Activated T-helper 1 cell treated with Interleukin-2 at 50 U/mL for 16 hours (primary cell): ENCODE measurements at places on chromosomes 12 and 14.
A peak's percentile ranks its signal among the peaks of the same experiment; 100 is the strongest.

DNA sequence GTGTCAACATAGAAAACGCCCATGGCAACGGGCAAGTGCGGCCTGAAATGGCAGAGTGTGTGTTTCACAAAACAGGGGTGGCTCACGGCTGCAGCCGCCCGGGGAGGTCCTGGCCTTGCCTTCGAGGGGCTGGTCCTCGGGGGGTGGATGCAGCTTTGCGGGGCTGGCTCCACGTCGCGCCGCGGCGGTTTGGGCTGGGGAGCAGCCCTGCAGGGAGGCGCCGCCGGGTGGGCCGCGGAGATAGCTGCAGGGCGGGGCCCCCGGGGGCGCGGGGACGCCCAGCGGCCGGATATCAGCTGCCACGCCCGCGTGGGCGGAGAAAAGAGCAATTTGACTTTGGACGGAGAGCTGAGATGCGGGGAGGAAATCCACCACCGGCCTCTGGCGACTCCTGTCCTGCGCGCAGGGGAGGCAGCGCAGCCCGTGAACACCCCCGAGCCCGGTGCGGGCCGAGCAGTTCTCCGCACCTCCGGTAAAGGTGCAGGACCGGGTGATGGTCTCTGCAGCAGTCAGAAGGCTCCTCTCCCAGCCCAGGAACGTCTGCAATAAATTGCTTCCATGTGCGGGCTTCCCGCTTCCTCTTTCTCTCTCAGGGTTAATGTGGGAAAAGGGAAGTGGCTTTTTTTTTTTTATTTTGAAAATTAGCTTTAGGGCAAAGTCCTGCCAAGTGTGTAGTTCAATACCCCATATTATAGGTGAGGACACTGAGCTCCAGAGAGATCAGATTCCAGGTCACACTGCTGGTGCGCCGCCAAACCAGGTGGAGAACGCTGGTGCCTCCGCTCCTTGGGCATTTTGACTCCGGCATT lies 110.5 kb downstream of the ARF6 start:
- DNase-seq: peak; percentile 63

GRCh38 chr12:115571446-115571845 lies 706.0 kb downstream of the MED13L start:
- no peak for DNase-seq

- no peak for DNase-seq
Measured at GRCh38 chr14:88212691-88213090, 110.4 kb downstream of the KCNK10 start.

DNA sequence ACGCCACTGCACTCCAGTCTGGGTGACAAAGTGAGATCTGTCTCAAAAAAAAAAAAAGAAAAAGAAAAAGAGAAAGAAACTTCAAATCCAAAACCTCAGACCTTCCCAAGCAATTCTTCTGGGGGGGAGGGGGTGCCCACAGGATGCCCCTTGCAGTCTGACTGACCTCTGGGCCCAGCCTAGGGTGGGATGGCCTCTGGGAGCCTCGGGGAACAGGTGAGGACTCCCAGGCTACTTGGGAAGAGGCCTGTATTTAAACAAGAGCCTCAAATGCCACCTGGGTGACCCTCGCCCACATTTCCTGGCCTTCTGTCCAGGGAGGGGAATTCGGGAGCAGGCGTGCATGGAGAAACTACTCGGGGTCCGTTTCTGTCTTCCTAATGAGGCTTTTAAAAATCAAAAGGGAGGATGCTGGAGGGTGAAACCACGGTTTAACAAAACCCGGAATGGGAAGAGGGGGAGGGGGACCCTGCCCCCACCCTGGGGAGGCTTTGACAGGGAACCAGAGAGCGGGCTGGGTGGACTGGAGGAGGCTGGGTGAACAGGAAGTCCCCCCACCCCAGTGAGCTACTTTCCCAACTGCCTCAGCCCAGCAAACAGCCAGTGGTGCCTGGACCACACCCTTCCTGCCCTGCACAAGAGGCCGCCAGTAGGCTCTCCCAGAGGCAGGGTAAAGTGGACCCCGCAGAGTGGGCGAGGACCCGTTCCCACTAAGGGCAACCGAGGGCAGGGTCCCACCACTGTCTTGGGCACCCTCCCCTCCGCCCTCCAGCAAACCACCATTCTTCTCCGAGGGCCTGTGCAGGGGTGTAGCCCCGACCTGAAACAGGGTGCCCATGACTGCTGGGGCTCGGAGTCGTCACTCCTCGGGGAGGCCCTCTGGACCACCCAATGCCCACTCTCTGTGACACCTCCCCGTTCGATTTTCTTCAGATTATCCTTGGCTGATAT lies 1.5 kb upstream of the FBRSL1 start:
- peak; percentile 41 for DNase-seq

DNA sequence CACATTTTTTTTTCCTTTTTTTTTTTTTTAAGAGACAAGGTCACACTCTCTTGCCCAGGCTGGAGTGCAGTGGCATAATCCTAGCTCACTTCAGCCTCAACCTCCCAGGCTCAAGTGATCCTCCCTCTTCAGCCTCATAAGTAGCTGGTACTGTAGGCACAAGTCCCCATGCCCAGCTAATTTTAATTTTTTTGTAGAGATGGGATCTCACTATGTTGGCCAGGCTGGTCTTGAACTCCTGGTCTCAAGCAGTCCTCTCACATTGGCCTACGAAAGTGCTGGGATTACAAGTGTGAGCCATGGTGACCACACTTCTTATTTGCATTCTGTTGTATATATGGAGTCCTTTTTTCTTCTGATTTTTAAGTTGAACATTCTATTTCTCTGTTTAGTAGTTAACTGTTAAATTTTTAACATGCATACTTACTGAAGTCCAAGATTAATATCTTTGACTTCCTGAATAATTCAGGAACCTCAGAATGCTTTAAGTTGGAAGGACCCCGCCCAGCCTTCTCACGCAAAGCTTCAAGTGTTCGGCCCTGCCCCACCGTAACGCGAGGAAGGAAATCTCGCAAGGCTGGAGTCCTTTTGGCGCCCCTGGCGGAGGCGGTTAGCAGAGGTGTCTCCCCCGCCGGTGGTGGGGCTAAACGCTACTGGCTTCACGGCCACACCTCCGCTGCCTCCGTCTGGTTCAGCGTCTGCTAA lies 21.6 kb downstream of the SPATS2 start:
- peak; percentile 52 for DNase-seq

- DNase-seq: no peak
Measured at GRCh38 chr14:74464785-74465184, 28.3 kb downstream of the NPC2 start.

DNA sequence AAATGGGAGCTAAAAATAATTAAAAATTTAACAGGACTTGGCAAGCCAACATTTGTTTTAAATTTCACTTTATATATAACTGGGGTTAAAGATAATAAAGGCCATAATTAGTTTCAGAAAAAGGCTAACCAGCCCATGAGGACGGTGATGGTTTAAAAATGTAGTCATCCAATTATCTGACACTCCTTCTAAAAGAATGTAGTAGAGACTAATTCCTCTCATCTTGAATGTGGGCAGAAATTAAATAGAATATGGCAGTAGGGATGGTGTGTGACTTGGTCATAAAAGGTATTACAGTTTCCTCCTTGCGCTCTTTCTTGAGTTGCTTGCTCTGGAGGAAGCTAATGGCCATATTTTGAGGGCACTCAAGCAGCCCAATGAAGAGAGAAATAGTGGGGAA lies 49.1 kb upstream of the PTPRB start:
- DNase-seq: no peak

DNA sequence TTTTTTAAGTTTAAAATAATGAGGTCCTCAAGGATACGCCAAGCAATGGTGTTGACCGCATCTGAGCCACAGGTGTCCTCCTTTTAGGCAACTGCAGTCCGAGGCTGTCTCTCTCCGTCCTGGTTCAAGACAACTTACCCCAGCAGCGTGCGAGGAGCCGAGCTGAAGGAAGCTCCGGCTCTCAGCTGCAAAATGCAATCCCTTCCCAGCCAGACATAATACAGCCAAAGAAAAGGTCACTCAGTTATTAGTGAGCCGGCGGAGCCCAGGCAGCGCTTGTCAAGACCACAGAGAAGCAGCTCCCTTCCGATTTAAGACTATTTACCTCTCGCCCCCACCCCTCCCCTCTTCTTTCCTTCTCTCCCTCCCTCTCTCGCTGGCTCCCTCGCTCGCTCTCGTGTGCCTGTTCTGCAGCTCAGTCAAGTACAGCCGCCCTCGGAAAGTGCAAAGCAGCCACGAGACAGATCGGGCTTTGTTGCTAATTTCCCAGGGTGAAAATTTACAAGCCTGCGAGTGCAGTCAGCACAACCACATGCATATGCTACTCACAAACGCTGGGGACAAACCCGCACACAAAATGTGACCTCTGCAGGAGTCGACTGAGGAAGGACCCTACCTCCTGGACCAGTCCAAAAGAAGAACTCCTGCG lies 363 bp upstream of the LMO3 start:
- DNase-seq: no peak

DNA sequence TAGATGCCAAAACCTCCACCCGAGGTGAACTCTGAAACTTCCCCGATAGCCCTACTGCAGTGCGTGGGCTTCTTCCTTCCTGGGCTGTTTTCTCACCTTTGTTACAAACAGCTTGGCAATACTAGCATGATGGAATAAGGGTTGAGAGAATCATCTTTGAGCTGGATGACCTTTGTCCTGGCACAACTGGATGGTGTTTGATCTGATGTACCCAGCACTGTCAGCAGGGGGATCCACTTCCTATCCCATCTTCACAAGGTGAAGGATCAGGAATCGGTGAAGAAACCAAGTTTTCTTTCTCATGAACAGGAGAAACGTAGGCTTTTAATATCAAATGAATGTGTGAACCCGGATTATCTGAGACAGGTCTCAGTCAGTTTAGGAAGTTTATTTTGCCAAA lies 19.5 kb upstream of the LRRC10 start:
- DNase-seq: no peak

GRCh38 chr14:75306927-75307699 lies 28.5 kb downstream of the FOS start:
- no peak for DNase-seq

DNA sequence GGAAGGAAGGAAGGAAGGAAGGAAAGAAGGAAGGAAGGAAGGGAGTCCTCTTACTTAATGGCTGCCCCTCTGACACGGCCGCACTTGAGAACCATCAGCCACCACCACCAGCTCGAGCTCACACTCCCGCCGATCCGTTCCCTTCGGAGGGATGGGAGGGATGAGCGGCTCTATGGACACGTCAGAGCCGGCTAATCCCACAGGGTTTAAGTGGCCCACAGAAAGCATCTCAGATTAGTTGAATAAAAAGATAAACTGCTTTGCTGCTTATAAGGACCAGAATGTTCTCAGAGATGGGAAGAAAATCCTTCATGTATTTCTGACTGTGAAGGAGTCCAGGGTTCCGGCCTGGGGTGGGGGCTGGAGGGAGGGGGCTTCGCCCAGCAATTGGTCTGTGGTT lies 31.1 kb downstream of the PRIMA1 start:
- DNase-seq: no peak

DNA sequence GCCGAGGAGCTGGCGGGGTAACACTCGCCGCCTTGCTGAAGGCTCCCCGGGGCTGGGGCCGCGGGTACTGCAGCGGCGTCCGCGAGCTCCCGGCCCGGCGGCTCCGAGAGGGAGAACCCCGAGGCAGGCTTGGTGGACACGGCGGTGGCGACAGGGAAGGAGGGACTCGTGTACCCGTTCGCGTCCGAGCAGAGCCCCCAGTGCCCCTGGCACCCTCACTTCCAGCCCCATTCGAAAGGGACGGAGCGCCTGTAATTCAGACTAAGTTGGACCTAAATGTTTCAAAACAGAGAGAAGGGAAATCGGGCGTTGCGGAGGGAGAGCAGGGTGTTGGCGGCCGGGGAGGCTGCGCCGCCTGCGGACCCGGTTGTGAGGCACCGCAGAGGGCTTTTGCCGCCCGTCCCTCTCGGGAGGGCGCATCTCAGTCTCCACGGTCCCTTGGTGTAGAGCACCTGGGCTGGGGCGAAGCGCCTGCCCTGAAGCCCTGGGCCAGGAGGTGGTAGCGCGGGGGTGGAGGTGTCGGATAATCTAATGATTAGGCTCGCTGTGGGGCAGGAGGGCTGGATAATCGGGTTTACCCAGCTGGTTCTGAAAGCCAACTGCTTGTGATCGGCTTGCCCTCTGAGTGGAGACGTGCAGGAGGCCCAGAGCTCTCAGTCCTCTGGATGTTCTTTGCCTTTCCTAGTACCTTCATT lies 771 bp downstream of the DAAM1 start:
- no peak for DNase-seq

GRCh38 chr14:94313991-94314655 lies 9.0 kb downstream of the SERPINA6 start:
- DNase-seq: no peak

GRCh38 chr14:23601845-23602180 lies 23.2 kb upstream of the JPH4 start:
- no peak for DNase-seq

DNA sequence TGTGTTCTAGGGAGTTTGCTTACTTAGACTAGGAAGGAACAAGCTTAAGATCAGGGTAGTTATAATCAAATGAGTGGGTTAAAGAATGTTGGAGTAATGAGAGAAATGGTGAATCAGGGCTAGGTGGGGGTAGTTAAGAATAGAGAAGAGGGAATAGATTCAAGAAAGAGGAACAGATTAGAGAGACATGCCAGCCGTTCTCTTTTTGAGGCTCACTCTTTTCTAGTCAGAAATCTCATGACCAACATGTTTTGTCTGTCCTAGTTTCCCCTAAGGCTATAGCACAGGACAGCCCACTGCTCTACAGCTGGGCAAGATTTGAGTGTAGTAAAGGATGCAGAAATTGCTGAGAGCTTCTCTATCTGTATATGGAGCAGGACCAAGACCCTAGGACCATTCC lies 258.4 kb downstream of the AKAP6 start:
- no peak for DNase-seq

GRCh38 chr12:29609431-29610215 lies 112.1 kb upstream of the OVCH1 start:
- DNase-seq: no peak

GRCh38 chr12:52798671-52799504 lies 3.0 kb upstream of the KRT3 start:
- DNase-seq: no peak

GRCh38 chr12:78712834-78713481 lies 151.6 kb upstream of the SYT1 start:
- DNase-seq: no peak

GRCh38 chr14:74213907-74214803 lies 25.1 kb upstream of the VSX2 start:
- DNase-seq: no peak

GRCh38 chr14:102196039-102196901 lies 56.6 kb downstream of the WDR20 start:
- no peak for DNase-seq

DNA sequence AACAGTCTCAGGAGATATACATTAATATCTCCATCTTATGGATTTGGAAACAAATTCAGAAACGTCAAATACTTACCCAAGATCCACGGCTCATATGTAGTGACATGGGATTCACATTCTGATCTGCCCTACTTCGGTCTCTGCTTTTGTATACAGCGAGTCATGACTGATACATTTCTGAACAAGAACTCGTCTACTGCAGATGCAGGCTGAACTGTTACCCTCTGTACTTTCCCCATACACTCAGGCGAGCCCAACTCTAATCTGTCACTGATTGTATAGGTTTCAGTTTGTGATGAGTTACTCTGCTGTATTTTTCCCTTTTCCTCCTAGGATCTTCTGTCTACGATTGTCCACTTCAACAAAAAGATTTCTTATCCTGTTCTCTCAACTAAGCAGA lies 441.6 kb downstream of the CCDC91 start:
- DNase-seq: no peak

GRCh38 chr14:63245893-63246292 lies 41.6 kb downstream of the RHOJ start:
- DNase-seq: no peak

- no peak for DNase-seq
Measured at GRCh38 chr12:38648813-38649212, 256.6 kb downstream of the CPNE8 start.

GRCh38 chr12:12527820-12528296 lies 34.8 kb downstream of the DUSP16 start:
- DNase-seq: no peak

- DNase-seq: no peak
Measured at GRCh38 chr14:63992858-63993257, 140.1 kb downstream of the SYNE2 start.
